ENCODE measurements at places on chromosomes 13 and 19.
A peak's percentile ranks its signal among the peaks of the same experiment; 100 is the strongest.

DNA sequence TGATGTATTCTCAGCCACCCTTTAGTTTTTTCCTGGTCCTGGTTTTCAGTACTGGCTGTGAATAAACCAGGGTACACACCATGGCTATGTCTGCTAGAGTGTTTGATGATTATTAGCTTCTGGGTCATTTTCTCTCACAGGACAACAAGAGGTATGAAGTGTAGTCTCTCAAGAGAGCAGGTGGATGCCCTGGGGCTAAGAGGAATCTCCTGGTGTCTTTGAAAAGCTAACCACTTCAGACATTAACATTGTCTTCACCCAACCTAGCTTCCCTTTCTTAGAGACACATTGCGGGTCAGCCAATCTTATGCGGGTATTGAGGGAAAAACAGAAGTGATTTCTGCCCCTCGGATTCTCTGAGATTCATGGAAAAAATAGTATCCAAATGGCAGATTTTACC lies 1.6 kb downstream of the ZNF730 start:
- no peak for DNase-seq

- DNase-seq, result no peak
These were observed 10.7 kb downstream of the TPGS1 start for GRCh38 chr19:517721-518597.

- no peak for DNase-seq
These were observed 40.5 kb upstream of the CNMD start for GRCh38 chr13:52780092-52780491.

- DNase-seq, result no peak
These were observed 363 bp downstream of the SPIB start for GRCh38 chr19:50419022-50419579.

GRCh38 chr19:29606420-29606747 lies 301 bp downstream of the POP4 start:
- peak; percentile 25 for DNase-seq

- peak; percentile 91 for DNase-seq
These were observed 25.1 kb downstream of the TMPRSS9 start for GRCh38 chr19:2385053-2385721.

Measured in HTR-8/SVneo (cell line).